ENCODE measurements at places on chromosomes 3 and 15.

- no peak for DNase-seq
Measured at GRCh38 chr3:62057339-62058047, 315.9 kb downstream of the FEZF2 start.

DNA sequence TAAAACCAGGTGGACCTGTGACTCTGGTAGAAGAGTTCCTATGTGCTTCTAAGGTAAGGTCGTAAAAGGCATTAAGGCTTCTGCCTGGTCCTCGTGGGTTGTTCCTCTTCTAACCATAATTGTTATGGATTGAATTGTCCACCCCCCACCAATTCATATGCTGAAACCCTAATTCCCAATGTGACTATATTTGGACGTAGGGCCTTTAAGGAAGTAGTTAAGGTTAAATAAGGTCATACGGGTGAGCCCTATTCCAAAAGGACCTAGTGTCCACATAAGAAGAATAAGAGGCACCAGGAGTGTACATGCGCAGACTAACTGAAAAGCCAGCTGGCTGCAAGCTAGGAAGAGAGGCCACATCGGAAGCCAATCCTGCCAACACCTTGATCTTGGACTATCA lies 1.9 kb downstream of the ADPGK start:
- no peak for DNase-seq

DNA sequence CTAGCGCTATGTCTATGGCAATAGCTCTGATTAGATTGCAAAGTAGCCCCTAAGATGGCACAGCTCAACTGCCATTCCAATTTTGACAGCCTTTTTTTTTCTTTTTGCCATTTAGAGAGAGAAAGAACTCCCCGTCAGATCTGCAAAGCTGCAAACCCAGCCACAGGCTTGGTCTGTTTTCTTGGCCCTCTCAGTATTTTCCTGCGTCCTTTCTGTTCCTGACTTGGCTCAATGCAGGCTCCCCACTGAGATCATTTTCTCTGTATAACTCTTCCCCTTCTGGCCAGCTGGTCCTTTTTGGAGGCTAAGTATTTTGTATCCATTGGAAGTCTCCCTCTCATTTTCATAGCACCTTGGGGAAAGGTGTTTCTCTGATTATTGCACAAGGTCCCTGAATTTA lies 386.7 kb downstream of the UNC13C start:
- no peak for DNase-seq

GRCh38 chr15:78689626-78690025 lies 48.6 kb upstream of the CHRNB4 start:
- DNase-seq, result no peak

DNA sequence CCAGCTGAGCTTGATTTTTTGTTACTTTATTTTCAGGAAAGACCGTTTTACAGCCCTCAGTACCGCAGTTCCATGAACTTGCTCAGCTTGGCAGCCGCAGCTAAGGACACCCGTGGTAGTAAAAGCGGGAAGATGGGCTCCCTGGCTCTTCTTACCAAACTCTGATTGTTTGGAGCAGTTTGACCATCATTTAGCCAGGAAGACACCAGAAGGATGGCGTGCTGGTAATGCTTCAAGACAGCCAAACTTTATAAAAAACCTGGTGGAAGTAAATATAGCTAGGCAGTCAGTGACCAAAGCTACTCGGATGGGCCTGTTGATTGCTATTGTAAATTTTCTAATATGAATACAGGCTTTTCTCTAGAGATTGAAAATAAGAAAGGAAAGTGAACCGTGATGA lies 28.9 kb downstream of the POLR2M start:
- DNase-seq, result no peak

DNA sequence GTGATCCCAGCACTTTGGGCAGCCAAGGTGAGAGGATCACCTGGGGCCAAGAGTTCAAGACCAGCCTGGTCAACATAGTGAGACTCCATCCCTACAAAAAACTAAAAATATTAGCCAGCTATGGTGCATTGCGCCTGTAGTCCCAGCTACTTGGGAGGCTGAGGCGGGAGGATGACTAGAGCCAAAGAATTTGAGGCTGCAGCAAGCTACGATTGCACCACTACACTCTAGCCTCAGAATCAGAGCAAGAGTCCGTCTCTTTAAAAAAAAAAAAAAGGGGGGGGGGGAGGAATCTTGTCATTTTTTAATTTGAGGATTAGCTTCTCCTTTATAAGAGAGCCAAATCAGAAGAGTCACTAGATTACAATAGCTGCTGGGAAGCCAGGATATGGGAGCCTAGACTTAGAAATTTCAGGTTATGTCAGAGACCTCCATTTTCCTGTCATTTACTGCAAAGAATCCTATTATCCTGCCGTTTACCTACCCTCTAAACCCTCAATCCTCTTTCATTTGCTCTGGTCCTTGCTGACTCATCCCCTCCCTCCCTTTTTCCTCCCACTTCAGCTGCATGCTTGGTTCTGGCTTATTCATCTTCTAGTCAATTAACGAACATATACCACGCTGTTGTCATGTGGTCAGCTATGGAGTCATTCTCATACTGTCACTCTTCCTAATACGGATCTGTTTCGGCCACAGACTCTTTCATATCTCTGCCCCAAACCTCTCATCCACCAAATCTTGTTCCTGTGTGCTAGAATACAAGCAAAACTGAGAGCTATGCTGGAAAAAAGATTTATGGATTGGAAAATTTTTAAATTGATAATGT lies 83.8 kb upstream of the PPIB start:
- DNase-seq, result no peak

DNA sequence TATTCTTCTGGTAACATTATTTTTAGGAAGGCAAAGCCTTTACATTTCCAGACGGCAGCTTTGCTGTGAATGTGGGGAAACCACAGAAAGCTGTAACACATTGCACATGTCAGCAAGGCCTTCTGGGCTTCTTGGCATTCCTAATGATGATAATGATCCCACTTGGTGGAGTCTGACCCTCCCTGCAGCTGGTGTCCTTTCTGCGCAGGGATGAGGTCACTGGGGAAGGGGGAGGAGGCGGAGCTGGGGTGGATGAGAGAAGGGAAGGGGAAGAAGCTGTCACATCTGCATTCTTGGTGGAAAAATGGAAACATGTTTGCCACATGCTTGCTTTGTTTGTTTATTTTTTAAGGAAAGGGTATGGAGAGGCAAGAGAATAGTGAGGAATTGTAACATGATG lies 68.6 kb downstream of the FILIP1L start:
- DNase-seq, result no peak

DNA sequence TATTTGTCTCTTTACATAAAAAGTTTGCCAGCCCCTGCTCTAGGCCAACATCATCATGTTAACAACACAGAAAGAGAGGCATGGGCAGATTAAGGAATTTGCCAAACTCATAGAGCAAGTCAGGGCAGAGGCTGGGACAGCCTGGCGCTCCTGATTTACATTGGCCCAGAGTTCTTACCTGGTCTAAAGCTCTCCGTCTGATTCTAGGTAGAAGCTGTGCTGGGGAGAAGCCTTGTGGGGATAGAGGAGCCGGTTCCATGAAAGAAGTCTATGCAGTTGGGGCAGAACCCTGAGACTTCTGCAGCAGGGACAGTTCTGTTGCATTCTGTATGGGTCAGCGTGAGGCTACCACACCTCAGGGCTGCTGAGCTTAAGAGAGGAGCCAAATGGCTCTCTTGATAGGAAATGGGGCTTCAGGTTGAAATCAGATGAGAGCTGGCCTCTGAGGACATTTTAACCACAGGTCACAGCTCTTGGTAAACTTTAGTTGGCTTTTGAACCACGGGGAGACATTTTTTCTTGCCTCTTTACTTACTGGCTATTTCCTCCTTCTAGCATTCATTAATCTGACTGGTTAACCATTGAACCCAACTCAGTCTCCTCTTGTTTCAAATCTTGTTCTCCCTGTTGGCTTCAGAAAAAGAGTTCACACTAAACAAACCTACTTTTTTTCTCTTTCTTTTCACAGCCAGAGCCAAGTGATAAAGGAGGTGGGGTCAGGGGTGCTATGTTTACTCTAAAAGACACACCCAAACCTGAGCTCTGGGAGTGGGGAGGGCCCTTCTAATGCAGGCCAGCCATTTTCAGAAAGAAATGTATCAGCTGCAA lies 250.7 kb downstream of the OPA1 start:
- no peak for DNase-seq

- DNase-seq, result no peak
Measured at GRCh38 chr3:52792961-52793695, 1.5 kb upstream of the ITIH3 start.

DNA sequence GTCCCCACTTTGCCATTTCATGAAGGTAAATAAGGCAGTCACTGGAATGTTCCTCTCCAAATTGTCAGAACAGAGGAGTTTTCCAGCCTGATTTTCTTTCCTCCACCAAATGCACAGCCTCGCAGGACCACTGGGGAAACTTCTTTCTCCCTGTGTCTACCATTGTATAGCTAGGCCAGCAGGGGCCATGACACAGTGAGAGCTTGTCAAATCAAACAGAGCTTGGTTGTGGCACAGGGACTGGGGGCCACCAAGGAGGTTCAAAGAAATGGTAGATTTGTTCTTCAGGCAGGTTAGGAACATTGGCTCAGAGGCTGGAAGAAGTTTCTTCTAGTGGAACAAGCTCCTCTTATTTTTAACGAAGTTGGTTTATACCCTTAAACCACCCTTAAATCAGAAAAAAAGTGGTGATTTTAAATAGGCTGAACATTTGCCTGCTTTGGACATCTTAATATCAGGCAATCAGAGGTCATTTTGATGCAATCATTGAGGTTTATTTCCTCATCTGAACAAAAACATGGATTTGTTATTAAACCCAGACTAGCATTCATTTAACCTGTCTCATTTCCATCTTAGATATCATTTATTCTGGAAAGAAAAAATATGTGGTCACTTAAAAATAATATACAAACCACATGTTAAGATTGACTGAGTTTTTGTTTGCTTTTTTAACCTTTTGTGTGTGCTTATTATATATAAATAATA lies 105.6 kb downstream of the GTPBP8 start:
- DNase-seq, result no peak

DNA sequence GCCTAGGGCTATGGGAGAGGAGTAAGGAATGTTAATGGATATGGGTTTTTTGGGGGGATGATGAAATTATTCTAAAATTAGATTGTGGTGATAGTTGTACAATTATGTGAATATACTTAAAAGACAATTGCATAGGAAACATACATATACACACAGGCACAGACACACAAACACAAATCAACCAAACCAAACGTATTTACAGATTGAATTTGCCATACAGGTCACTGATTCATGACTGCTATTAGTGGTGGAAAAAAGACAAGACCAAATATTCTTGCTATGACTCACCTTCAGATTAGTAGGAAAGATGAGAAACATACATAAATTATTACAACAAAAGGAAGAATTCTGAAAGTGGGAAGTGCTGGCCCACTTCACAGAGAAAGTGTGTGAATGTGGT lies 85.3 kb downstream of the C3orf38 start:
- no peak for DNase-seq

GRCh38 chr3:38000242-38000916 lies 9.8 kb downstream of the VILL start:
- DNase-seq, result no peak

DNA sequence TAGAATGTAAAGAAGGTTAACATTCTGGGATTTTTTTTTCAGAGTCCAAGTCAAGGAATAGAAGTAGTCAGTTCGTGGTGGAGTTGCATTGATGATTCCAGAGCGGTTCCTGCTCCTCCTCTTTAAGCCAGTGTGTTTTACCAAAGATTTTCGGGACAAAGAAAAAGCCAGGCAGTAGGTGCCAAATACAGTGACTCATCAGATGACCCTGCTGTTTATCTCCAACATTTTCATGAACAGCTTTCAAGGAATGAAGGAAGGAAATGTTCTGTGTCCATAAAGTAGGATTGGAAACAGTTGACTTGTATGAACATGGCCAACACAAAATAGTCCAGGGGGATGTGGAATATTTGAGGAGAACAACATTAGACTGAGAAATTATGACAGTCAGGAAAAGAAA lies 142.4 kb upstream of the TMC3 start:
- no peak for DNase-seq

GRCh38 chr3:55164191-55164590 lies 236.3 kb upstream of the LRTM1 start:
- DNase-seq, result no peak

DNA sequence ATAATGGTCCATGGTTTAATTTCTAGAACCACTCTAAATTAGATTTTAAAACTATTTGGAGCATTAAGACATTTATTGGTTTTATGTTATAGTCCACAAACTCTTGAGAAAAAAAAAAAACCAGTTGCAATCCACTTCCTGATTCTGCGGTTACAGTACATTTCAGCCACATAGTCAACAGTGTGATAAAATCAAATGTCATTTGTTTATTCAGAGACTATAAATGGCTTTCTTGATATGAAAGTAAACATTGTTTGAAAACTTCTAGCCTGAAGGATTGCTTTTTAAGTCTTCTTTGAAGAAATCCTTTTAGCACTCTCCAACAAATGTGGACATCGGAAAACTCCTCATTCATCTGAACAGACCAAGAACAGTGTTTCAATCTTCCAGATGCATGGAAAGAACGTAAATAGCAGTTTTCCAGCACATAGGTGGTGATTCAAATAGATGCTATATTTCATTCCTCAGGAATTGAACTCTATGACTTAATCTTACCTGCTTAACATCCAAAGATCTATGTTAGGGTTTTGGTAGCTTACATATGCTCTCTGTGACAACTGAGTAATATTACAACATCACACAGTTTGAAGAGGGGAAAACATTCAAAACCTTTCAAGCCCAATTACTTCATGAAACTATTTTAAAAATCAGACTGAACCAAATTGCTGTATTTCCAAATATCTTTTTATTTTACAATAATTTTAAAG lies 87.8 kb upstream of the UBE2E2 start:
- DNase-seq, result no peak

- no peak for DNase-seq
Measured at GRCh38 chr15:63238796-63239195, 38.6 kb upstream of the APH1B start.

DNA sequence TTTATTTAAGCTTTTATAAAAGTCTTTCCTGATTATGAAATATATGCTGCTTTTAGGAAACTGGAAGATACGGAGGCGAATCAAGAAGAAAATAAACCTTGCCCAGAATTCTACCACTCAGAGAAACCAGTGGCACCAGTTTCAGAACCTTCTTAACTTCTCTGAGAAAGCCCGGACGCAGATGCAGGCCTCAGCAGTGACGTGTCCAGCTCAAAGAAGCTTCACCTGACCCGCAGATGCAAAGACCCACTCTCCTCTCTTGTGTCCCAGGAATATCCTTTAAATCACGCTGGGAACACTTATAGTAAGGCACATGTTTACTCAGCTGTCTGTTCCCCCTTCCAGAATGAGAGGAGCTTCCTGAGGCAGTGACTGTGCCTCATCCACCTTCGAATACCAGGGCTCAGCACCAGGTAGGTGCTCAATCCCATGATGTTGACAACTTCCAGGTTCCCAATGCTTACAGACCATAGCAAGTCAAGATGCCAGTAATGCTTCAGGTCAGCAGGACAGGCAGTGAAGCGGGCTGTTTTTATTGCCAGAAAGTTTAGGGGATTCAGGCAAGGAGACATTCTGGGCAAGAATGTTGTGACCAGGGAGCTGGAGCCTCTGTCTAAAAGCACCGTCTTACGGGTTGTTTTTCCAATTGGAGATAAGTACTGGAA lies 39.9 kb upstream of the LDHAL6B start:
- DNase-seq, result no peak
